Type B pancreatic cell (in vitro differentiated cells): ENCODE measurements at places on chromosomes 5 and 9. TPM values are rescaled to one million over a fixed set of nuclear protein-coding genes. Genes with fewer than 3 reads are reported as not detected.

DNA sequence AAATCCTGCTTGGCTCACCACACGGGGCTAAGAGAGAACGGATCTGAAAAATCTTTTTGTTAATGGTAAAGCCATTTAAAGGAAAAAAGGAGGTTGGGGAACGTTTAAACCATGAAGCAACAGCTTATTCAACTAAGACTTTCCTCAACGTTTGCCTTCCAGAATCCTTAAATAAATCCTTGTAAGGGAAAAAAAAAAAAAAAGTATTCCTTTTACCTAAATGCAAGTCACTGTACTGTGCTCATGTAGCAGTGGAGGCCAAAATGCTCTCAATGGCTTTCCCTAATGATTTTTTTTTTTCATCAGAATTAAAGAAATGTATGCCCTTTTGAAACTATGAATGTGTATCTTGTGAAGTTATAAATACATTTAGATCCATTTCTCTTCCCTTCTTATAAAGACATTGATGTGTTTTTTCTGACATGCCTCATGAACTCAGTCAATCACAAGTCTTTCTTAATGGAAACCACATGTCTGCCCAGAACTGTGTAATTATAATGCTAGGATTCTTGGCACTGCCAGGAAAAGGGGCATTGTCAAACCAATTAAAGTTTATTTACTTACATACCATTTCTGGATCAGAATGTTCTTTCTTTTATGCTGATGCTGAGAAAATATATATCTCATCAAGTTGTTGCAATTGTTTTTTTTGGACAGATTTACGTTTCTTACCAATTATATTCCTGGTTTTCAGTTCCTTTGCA is 107.5 kb downstream of the EBF1 start:
- DNase-seq, result no peak

DNA sequence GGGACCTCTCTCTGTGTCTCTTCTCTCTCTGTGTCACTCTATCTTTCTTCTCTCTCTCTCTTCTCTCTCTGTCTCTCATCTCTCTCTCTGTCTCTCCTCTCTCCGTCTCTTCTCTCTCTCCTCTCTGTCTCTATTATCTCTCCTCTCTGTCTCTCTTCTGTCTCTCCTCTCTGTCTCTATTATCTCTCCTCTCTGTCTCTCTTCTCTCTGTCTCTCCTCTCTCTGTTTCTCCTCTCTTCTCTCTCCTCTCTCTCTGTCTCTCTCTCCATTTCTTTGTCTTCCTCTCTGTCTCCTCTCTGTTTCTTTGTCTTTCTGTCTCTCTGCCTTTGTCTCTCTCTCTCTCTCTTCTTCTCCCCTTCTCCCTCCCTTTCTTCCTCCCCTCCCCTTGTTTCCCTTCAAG is 3.2 kb upstream of the OLFM1 start:
- no peak for DNase-seq

- no peak for DNase-seq
These were observed 416.7 kb upstream of the TYRP1 start for GRCh38 chr9:12276505-12276904.

DNA sequence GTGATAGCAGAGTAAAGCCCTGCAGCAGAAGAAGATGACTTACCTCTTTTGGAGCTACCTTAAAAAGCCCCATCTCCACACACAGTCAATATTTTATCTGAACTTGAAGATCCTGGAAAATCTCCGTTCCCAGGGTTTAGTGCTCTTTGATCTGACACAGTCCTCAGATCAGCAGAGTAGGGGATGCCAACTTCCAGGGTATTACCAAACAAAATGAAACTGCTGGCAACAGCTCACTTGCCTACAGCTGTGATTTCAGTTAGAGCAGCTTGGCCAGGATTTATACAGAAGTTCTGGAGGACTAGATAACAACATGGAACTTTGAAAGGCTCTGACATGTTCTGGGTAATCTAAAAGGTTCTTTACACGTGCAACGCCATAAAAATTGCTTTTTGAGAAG is 1537.8 kb upstream of the ACO1 start:
- DNase-seq, result no peak

PCDHB11 gene
- total RNA-seq, result 2.0 and 3.3 TPM in 2 replicates
